ENCODE measurements at places on chromosomes 4 and X.
A peak's percentile ranks its signal among the peaks of the same experiment; 100 is the strongest.

- DNase-seq = peak; percentile 47
These were observed 9.6 kb upstream of the MTMR1 start for GRCh38 chrX:150683536-150684146.

DNA sequence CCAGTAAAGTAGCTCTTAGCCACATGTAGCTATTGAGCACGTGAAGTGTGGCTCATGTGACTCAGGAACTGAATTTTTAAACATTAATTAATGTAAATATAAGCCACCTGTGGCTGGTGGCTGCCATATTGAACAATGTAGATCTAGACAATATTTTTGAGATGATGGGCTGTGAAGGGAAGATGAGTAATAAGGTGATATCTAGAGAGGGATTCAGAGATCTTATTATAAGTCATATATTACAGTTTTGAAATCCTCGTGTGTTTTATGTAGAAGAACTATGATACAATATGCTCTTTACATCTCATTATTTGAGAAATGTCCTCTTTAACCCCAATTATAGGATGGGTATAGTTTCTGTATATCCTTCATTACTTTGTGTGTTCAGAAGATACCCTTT, 5.6 kb downstream of the GAR1 start:
- DNase-seq = no peak

DNA sequence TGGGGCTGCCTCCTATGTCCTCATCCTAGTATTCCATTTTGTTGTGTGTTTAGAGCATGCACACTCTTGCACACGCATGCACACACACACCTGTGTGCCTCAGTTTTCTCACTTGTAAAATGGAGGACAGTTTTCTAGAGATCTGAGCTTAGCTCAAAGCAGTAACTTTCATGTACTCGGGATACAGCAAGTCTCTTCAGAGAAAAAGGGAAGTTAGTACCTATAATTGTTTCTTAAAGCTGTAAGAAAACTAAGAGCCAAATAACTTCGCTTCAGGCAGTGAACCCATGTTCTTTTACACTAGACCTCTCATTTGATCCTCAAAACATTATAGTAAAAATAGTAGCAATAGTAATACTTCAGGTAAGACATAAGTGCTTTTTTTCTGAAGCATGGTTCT, 49.6 kb downstream of the KIT start:
- no peak for DNase-seq

- no peak for DNase-seq
These were observed 236.7 kb downstream of the FRAS1 start for GRCh38 chr4:78293821-78294301.

GRCh38 chr4:58553679-58554078, 1443.5 kb upstream of the IGFBP7 start:
- no peak for DNase-seq

GRCh38 chr4:119693126-119693525, 64.5 kb upstream of the PDE5A start:
- DNase-seq = no peak

DNA sequence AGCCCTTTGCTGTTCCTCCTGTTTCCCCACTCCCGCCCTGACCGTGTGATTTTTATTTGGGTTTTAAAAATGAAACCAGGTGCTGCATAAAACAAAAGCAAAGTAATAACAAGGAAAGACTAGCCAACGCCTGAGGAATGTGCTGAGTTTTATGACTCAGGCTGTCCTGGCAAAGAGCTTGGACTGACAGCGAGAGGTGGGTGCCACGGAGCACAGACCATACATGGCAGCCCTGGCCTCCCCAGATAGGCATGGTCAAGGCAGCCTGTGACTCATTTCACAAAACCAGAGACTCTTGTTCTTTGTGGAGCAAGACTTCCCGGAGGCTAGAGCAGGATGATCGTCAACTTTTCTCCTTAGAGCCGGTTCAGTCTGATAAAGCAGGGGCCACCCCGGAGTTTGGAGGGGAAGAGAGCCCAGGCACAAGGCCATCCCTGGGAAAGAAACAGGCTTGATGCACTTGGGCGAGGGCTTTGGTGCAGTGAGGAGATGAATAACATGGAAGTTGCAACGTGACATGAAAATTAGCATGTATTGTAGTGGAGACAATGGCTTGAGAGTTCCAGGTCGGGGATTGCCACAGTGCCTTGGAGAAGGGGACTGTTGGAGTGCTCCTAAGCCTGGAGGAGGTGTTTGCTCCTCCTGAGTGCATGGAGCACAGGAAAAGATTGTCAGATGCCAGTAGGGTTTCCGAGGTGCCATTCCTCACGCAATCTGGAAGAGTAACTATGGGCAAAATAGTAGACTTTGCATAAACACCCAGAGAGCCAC, 54.8 kb downstream of the C4orf51 start:
- DNase-seq = peak; percentile 95

DNA sequence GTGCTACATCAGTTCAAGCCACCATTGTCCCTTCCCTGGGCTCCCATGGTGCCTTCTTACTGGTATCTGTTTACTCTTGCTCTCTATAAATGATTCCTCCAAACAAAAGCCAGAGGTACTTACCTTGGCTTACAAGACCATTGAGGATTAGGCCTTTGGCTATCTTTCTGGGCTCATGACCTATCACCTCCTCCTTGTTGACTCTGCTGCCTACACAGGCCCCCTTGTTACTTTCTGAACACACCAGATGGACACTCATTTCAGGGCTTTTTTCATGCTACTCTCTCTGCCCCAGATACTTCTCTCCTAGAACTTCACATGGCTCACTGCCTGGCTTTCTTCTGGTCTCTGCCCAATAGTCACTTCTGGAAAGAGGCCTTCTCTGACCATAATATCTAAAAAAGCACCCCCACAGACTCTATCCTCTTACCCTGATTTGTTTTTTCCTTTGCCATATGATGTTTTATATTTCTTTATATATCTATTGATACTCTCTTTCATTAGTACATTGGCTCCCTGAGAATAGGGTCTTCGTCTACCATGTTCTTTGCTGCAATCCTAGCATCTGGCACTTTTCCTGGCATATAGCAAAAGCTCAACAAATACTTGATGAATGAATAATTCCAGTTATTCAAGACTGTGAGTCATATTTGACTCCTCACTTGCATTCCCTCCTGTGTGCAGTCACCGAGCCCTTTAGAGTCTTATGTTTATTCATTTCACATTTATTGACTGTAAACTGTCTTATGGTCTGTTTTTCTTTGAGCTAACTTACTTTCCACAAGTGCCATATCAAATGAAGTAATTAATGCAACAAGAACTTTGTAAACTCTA, 27.1 kb upstream of the TAPT1 start:
- DNase-seq = peak; percentile 5

- DNase-seq = no peak
These were observed 6.8 kb upstream of the MOB1B start for GRCh38 chr4:70895405-70895804.

DNA sequence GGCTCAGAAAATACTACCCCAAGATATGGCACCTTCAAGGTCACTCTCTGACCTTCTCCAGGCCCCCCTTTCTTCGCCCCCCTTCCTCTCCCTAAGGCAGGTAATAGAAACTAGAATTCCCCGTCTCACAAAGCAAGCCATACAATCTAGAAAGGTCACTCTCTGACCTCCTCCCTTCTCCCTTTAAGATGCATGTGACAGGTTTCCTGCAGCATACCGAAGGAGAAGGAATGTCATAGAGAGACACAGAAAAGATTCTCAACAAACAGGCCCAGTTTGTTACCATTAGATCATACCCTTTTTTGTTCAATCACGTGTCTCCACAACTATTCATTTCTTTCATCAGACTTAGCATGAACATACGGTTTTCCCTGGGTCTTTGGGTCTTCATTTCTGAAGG, 51.2 kb upstream of the RBMXL3 start:
- DNase-seq = no peak

DNA sequence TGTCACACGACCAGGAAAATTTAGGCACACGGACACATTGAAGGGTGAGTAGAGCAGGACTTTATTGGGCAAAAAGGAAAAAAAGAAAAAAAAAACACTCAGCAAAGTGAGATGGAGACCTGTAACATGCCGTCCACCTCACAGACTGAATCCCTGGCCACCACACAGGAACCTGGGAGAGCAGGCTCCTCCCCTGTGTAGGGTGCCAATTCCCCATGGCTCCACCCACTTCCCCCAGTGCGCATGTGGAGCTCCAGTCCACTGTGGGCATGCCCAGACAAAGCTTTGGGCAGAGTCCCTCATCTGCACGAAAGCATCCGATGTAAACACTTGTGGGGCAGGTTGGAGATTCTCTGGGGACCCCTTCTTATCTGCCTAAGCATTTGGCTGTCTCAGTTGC, 23.6 kb upstream of the CBR4 start:
- no peak for DNase-seq

- no peak for DNase-seq
These were observed 181.0 kb downstream of the PALLD start for GRCh38 chr4:168677879-168678278.

DNA sequence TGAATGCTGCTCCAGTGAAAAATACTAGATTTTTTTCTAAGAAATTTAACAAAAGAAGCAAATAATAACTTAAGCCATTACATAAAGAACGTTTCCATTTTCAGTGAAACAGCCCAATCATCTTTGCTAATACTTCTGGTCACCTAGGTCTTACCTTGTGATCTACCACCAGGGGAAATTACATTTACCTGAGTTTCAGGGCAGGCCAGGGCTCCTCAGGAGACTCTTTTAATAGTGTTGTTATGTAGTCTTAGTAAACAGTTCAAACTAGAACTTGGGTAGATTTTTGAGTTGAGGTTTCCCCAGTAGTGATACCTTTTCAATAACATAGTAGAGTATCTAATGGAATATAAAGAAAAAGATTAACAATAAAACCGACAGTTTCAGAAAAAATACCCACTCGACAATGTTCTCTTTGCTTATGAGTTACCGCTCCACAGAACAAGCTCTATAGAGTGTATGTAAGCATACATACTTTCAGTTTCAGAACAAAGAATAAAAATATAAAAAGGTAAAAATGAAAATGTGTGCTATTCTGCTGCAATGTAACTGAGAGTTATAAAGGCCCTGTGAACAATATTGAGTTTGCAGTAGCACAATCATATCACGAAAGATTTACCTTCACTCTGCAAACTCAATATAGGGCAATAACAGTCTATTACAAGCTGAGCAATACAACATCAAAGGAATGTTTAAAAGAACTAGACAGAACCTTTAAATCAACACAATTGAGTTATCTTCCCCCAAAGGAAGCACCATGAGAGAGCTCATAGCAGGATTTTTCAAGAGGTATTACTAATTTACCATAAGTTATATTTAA, 165.8 kb downstream of the ATOH1 start:
- no peak for DNase-seq

DNA sequence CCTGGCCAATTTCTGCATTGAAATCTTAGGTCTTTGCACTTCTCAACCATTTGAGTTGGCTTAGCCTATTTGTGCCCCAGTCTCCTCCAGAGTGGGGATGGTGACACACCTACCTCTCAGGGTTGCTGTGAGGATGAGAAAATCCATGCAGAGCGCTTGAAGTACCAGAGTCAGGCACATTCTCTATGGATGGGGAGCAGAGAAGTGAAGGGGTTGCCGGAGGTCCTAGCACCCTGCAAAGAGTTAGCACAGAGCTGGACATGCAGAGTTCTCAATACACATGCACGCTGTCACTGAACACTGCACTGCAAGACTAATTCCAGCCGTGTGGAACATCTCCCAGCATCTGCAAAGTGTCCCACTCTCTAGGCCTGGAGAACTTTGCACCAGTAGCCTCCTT, 2.6 kb upstream of the STK32B start:
- no peak for DNase-seq

- DNase-seq = no peak
These were observed 11.1 kb downstream of the GASK1B start for GRCh38 chr4:158161551-158162354.

DNA sequence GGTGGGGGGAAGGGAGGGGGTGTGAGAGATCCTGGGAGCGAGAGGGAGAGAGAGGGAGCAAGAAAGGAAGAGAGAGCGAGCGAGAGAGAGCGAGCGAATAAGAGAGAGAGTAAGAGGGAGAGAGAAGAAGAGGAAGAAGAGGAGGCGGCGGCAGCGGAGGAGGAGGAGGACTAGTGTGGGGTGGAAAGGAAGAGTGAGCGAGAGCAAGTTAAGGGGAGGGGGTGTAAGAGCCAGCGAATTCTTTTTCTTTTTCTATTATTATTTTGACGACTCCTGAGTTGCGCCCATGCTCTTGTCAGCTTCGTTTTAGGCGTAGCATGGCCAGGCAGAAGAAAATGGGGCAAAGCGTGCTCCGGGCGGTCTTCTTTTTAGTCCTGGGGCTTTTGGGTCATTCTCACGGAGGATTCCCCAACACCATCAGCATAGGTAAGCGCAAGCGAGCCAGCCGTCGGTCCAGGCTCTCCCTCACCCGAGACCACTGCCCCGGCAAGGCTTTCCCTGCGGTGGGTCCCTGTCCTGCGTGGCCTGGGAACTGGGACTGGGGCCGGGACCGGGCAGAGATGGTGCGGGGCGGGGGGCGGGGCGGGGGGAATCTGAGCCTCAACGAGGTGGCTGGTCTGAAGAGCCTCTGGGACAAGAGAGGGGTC, at the start of gene GRIA3:
Gene GRIA3, plus strand, starts transcription at position 60 of the 647 bp plus-strand sequence. Its CDS starts 258 bp downstream, at position 318.
- DNase-seq = no peak

DNA sequence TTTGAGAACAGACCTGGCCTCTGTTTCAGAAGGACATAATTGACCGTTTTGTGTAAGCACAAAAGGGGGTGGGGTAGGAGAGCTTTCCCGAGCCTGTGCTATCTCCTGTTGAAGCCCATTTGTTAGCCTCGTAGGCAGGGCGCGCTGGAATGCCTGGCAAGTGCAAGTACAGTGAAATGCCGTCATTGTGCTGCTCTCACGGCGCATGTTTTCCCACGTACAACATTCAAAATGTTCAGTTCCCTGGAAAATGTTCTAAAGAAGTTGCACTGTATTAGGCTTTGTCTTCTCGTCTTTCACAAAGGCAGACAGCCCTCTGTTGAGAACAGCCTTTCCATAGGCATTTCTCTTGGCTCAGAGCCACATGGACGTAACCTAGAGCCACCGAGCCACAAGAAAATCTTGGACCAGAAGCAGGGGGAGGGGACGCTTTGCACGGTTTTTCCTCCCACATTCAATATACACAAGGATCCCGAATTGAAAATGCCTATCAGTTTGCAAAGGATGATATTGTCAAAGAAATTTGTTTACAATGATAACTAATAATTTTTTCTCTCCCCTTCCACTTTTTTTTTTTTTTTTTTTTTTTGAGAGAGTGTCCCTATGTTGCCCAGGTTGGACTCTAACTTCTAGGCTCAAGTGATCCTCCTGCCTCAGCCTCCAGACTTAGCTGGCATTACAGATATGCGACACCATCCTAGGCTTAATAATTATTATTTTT, 54.6 kb upstream of the RAPGEF2 start:
- DNase-seq = peak; percentile 89

DNA sequence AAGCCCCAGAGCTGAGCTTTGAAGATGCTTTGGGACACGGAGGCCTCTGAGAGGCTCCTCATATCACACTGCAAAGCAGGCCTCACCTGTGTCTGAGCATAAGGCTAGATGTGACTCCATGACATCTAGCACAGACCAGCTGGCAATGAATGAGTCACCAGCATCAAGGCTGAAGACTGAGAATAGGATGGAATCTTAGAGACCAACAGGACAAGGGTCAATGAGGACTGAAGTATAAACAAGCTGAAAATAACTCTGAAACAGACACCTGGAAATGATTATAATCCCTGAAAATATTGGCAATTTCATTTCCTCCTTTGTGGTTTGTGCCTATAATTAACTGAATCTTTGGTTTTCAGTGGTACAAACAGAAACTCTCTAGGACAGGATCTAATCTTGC, 87.1 kb upstream of the PRPS1 start:
- DNase-seq = no peak

Measured in dermis microvascular lymphatic vessel endothelial cell (primary cell).